ENCODE measurements at places on chromosomes 11 and 22. TPM values are rescaled to one million over a fixed set of nuclear protein-coding genes. Genes with fewer than 3 reads are reported as not detected.

DNA sequence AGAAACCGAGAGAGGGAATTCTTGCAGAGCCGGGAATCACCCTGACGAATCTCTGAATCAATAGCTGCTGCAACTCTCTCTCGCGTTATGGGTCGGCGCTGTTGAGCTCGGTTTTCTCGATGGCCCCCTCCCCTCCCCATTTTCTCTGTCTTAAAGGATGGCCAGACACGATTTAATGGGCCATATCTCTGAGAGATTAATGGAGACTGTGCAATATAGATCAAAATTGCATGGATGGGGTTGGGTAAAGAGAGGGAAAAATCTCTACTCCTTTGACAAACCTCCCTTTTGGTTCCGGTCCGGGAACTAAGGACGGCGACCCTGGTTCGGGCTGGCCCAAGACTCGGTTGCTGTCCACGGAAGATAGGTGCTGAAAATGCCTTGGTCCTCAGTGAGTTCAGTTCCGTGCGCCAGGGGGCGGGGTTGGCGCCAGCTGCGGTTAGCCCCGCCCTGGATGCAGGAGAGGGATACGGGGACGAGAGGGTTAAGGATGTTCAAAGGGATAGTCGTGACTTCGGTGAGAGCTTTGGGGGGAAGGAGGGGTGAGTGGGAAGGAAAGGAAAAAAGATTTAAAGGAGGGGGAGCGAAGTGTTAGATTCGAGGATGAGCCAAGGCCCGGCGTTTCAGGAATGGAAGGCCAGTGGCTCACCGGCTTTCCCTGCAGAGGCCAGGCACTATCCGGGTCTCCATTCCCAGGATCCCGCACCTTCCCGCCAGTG, 103.6 kb upstream of the HSD17B12 start:
- peak; percentile 82 for DNase-seq
- H3K4me1 ChIP-seq: peaks cover 30% of the 10 kb centered on the region
- H3K27me3 ChIP-seq: no peaks in the 10 kb centered on the region
- H3K36me3 ChIP-seq: no peaks in the 10 kb centered on the region

DNA sequence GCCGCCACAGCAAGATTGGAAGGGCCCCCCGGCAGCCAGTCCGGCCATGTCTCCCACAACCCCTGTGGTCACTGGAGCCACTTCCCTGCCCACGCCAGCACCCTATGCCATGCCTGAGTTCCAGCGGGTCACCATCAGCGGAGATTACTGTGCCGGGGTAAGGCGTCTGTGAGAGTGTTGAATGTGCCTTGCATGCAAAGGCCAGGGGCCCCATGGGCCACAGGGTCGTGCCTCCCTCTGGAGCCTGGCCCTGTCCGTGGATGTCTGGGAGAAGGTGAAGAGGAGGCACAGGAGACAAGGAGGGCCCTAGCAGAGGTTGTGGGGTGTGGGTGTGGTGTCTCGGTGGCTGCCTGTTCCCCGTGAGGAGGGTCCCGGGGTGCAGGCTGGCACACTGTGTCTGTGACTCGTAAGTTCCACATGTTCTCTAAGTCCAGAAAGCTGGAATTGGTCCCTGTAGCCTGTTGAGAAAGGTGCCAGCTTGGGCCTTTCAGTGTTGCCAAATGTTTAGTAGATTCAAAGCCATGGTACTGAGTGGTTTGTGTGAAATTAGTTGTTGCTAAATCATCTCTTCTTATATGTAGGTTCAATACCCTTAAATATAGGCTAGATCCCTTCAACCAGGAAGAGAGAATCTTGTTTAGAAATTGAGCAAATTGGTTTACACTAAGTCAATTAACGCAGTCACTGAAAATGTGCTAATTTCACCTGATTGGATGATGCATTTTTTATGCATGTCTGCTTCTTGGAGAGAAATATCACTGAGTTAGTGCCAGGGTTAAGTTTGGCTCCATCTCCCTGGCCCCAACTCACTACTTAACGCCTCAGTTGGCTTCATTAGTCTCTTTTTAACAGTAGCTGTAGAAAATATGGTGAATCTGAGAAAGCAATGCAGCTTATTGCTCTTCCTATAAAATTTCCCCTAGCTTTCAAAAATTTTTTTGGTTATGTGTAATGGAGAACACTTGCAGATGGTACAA, 23.8 kb downstream of the AMPD3 start:
- no peaks in the 10 kb centered on the region for H3K27me3 ChIP-seq
- H3K4me3 ChIP-seq: no peak overlapping the region
- H3K27ac ChIP-seq: no peak overlapping the region

ALDH3B1 gene
- total RNA-seq: 0.40 TPM

KCNK7 gene
- total RNA-seq: 0.48 TPM

APOA5 gene
- not detected for total RNA-seq

Data from Karpas-422 (cell line).